ENCODE measurements at places on chromosomes 13 and 19.

DNA sequence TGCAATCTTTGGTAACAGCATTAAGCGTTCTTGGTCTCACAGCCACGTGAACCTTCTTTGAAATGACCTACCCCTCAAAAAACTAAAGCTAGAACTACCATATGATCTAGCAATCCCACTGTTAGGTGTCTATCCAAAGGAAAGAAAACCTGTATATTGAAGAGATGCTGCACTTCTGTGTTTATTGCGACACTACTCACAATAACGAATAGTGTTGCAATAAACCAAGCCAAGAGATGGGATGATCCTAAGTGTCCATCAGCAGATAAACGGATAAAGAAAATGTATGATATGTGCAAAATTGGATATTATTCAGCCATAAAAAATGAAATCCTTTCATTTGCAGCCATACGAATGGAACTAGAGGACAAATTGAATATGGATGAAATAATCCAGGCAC lies 637.9 kb downstream of the EFNB2 start:
- DNase-seq, result no peak

DNA sequence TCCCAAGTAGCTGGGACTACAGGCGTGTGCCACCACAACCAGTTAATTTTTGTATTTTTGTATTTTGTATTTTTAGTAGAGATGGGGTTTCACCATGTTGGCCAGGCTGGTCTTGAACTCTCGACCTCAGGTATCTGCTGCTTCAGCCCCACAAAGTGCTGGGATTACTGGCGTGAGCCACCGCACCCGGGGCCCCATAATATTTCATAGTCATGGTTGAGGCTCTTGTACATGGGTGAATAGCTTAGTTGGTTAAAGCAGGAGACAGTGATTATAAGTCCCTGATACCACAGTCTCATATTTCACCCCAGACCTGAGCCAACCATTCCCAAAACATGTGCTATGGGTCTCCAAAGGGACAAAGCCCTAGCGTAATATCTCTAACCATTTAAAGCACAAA lies 26.1 kb downstream of the MBNL2 start:
- no peak for DNase-seq

DNA sequence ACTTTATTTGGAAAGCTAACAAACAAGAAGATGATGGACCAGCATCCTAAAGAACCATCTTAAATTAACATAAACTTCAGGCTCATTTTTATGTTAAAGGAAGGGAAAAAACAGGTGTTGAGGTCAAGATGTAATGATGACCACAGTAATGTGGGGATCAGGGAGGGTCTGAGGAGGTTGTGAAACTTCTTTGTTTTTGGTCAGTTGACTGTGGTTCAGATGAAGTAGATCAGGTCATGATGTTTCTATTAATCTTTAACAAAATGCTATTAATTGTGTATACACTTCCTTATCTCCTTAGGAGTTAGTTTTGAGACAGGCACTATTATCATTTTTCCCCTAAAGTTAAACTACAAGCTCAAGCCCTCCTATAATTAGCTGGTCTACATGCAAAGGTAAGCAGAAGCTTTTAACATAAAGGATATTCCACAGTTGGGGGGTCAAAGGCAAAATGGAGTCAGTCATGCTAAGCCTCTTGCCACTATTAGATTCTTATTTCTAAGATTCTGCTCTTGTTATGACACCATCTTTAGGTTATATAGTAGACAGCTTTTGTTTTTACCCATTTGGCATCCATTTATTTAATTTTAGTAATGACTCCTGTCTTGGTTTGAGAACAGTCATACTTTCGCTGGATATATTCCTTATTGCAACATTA lies 800.1 kb upstream of the PCDH9 start:
- no peak for DNase-seq

- DNase-seq, result no peak
These were observed 68.6 kb downstream of the NDFIP2 start for GRCh38 chr13:79549355-79550106.

DNA sequence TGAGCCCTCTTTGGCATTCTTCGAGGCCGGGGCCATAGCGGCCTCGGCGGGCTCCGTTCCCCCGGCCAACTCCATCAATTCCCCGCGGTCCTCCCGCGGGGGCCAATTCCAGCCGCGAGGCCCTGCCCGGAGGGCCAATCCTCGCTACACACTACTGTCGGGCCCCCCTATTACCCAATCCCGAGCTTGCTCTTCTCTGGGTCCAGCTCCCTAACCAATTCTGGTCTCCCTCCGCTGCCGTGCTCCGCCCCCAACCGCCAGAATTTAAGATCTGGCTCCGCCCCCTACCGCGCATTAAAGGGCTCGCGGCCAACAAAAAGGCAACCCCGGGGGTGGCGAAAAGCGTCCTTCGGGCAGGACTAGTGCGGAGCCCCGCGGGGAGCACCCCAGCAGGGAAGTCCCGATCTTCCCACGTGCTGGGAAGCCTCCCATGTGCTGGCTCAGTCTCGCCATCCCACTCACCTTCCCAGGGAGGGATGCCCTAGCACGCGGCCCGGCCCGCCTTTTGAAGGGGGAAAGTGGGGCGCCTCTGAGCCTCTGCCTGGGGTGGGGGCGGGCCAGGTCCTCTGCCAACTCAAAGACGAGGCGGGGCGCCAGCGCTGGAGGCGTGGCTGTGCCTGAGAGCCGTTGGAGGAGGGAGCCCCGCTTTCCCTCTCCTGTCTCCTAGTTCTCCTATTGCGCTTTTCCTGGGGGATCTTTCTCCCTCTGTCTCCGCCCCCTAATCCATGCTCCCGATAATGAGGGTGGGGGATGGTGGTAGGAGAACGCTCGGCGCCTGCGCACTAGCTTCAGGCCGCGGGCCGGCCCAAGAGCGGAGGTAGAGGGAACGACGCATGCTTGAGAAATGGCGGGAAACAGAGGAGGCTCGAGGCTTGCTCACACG lies 3.5 kb downstream of the LIPE start:
- DNase-seq, result peak; percentile 86

DNA sequence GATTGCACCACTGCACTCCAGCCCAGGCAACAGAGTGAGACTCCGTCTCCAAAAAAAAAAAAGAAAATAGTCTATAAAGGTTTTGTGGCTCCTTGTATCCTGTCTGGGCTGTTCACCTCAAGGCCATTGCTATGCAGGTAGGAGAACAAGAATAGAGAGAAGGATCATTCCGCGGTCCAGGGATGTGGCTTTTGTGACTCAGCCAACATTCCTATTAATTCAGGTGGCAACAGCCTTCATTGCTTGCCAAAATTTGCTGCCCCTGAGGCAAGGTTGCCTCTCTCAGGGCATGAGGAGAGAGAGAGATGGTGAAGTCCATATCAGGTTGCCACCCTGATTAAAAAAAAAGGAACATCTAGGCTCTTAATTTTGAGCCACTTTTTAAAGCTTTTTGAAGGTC lies 8.0 kb downstream of the ZNF551 start:
- DNase-seq, result no peak

GRCh38 chr19:48395170-48395455 lies 1.6 kb downstream of the GRIN2D start:
- DNase-seq, result no peak

DNA sequence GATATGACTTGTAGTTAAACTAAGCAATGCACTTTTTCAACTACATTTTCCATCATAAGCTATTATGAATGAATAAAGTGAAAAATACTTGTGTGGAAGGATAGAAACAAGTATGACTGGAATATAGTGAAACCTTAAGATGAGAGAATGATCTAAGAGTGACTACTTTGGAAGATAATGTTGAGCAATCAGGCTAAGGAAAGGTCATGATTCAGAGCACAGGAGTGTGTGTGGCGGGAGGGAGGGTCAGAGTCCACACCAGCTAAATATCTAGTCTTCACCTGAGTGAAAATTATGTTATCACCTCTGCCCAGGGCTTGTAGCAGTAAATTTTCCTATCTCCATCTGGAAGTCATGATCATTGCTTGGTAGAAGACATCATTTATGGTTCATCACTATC lies 833.4 kb upstream of the ATXN8OS start:
- no peak for DNase-seq

DNA sequence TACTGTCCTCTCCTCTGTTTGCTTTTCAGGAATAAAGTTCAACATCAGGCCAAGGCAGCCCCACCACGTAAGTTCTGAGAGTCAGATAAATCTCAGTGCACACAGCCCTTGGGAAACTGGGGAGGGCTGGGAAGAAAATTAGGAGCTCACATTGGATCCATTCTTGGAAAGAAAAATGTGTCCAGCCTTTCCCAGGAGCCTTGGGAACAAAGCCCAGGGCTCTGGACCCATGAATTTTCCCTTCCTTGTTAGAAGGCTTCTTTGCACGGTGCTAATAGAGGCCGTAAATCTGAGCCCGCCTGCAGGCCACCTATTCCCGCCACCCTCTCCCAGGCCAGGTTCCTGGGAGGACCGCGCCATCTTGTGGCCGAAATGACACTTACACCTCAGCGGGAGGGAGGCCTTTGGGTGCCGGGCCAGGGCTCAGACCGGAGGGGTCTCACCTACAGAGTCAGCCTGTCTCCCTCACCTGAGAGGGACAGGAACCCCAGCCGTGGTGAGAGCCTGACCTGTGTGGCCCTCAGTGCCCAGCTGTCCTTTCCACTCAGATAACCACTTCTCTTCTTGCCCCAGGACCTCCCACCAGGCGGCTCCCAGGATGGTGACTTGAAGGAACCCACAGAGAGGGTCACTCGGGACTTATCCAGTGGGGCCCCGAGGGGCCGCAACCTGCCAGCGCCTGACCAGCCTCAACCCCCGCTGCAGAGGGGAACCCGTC lies 25.1 kb upstream of the KCTD15 start:
- peak; percentile 59 for DNase-seq

Measured in T follicular helper cell (primary cell).